ENCODE measurements at places on chromosomes 13 and 19. TPM values are rescaled to one million over a fixed set of nuclear protein-coding genes. Genes with fewer than 3 reads are reported as not detected.

EBI3 gene
- 17.6 TPM for polyA plus RNA-seq

ACTL9 gene
- polyA plus RNA-seq, result not detected

C19orf85 gene
- polyA plus RNA-seq, result not detected

THSD8 gene
- polyA plus RNA-seq, result not detected

COL5A3 gene
- 0.46 TPM for polyA plus RNA-seq

KLK3 gene
- 4.2 TPM for polyA plus RNA-seq

SOX21 gene
- polyA plus RNA-seq, result not detected

CYP4F12 gene
- 6.0 TPM for polyA plus RNA-seq

KLF5 gene
- 116 TPM for polyA plus RNA-seq

FCAR gene
- polyA plus RNA-seq, result not detected

KLK7 gene
- not detected for polyA plus RNA-seq

RNF113B gene
- polyA plus RNA-seq, result not detected

LHB gene
- polyA plus RNA-seq, result not detected

DNA sequence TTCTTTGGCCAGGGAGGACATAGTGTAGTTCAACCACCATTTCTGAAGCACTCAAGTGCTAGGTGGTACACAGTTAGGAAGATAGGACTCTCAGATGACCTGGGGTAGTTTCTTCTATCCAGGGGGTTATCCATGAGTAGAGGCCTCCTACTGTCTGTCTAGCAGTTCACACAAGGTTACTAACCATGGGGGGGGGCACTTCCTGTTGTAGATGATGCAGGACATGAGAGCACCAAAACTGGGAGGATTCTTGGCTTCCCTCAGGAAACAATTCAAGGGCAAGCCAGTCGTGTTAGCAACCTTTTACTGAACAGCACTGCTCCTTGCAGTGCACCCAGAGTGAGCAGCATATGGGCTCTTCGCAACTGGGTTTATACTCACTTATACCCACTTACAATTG is 8.9 kb upstream of the TPP2 start:
- DNase-seq, result no peak

- no peak for DNase-seq
Observed at GRCh38 chr13:99414048-99414995, 87.0 kb upstream of the TM9SF2 start.

- DNase-seq, result no peak
Observed at GRCh38 chr19:55339889-55340783, 460 bp downstream of the KMT5C start.

DNA sequence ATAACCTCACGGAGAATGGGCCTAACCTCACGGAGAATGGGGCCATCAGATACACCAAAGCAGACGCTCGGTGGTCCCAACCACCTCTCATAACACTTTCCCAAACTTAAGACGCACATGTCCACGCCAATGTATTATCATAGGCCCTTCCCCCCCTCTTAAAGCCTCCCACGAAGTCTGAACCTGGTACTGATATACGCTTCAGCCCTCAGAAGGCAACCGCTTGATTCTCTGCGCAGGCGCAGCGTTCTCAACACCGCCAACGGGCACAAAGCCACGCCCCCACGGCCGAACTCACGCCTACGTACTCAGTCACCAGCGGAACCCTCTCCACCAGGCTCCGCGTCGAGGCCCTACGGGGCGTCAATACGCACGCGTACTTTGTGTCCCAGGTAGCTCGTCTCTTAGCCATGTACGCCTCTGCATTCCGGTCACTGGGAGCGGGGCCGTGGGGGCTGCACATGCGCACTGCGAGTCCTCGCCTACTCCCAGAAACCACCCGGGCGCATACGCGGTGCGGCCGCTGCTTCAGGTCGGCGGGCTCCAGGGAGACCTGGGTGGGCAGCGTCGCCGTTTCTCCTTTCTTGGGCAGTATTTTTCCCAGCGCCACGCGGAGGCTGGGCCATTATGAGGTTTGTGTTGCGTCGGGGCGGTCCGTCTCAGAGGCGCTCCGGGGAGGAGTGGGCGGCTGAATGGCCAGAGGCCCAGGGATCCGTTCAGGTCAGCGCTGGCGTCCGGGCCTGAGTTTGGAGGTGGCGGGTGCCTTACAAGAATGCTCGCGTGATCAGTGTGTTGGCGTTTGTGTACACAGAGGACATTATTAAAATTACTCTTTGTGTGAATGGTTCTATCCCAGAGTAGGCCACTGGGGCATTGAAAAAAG is 25.3 kb downstream of the ZNF582 start:
- peak; percentile 97 for DNase-seq

- DNase-seq, result no peak
Observed at GRCh38 chr19:41821003-41821735, 23.3 kb downstream of the LYPD4 start.

GRCh38 chr13:91744284-91744683 is 345.9 kb downstream of the GPC5 start:
- no peak for DNase-seq

DNA sequence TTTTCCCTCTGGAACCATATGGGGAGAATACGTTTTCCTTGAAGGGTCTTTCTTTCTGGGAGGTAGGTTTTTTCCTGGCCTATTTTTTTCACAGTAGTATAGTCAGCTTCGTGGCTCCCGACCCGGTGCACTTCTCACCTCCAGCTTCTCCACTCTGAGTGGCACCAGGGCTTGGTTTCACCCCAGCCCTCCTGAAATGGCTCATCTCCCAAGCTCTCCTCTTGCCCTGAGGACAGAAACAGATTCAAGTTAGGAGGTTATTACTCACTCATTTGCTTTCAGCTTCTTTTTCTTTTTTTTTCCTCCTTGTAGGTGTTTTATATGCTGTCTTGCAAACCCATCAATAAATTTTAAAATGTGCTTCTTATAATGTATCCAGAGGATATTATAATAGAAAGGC is 199.3 kb downstream of the RFC3 start:
- no peak for DNase-seq

DNA sequence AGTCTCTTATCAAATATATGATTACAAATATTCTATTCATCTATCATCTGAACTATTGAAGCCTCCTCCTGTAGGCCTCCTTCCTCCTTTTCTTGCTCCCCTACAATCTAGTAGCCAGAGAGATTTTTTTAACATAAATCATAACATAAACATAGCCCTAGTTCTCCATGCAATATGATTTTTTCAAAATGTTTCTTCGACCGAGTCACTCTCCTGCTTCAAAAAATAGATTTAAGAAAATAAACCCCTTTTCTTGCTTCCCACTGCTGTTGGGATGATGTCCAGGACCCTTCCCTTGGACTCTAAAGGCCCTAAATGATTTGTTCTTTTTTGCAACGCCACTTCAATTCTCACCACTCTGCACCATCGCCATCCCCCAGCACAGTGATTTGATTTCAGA is 319.7 kb upstream of the TSHZ3 start:
- no peak for DNase-seq

GRCh38 chr13:27001705-27002104 is 169.9 kb downstream of the USP12 start:
- DNase-seq, result peak; percentile 48

DNA sequence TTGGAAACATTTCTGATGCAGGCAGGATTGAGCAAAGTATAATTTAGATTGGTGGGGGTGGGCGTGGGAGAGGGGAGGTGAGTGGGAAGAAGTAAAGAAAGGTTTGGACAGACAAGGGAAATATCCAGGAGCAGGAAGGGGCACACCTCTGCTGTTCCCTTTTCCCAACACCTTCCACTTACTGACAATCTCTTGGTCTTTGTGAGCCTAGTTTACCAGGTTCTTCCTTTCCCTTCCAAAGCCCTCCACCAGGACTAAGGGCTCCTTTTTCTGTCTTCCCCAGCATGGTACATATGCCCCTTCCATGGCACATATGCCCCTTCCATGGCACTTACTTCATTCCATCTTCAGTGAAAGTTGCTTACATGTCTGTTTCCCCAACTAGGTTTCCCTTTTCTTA is 6.2 kb upstream of the THSD1 start:
- DNase-seq, result no peak

DNA sequence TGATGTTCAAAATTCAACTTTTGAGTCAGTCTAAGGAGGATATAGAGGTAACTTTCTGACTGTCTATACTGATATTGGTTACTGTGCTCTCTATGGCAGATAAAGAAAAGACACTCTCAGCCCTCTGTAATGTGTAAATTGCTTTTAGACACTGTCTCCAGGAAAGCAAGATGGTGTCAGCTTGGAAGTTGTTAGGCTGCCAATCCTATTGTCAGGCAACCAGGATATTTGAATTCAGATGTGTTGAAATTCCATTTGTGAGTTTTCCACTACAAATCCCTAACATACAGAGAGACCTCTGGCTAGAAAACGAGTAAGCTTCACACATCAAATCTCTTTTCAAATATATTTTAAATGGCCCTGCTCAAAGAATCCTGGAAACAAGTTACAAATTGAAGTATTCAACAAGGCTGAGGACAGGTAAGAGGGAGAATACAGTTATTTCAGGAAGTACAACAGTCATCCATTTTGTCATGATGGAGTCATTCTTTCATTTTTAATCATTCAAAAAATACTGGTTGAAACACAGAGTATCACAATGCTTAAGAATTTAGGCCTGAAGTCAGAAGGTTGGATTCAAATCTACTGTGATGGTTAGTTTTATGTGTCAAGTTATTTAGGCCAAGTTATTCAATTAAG is 312.0 kb downstream of the OLFM4 start:
- DNase-seq, result no peak

DNA sequence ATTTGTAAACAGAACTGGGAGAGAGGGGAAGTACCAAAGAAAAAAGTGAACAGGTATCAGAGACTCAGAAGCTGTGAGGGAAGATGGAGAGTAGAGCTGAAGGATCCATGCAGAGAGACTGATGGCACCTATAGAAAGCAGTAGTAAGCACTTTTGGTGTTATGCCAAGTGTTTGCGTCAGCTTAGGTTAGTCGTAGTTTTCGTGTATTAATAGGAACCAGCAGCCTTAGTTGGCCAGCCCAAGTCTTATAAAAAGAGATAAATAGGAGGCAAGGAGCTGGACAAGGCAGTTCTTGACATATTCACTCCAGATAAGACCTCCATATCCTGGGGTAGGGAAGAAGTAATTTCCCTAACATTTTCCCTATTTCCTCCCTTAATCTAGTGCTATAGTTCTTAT is 214.2 kb downstream of the OXGR1 start:
- DNase-seq, result no peak

DNA sequence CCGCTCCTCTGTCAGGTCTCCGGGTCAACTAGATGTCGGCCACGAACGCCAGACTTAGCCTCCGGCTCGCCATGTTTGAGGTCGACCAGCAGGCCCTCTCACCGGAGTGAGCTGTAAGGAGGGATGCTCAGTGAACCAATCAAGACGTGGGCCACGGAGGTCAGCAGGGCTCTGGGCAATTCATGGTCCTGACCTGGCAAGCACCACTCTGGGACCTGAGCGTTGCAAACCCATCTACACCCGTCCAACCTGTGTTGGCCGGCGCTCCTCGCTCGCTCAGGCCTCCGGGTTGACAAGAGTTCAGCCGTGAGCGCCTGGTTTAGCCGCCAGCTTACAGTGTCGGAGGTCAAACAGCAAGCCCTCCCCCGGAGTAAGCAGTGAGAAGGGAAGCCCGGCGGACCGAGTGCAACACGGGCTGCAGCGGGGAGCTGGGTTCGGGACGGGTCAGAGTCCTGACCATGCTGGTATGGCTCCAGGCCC is 1361.9 kb downstream of the UQCRFS1 start:
- DNase-seq, result no peak

GRCh38 chr13:89890806-89891205 is 1456.7 kb upstream of the MIR17HG start:
- DNase-seq, result no peak

- no peak for DNase-seq
Observed at GRCh38 chr13:50128428-50128931, 113.2 kb downstream of the KCNRG start.

DNA sequence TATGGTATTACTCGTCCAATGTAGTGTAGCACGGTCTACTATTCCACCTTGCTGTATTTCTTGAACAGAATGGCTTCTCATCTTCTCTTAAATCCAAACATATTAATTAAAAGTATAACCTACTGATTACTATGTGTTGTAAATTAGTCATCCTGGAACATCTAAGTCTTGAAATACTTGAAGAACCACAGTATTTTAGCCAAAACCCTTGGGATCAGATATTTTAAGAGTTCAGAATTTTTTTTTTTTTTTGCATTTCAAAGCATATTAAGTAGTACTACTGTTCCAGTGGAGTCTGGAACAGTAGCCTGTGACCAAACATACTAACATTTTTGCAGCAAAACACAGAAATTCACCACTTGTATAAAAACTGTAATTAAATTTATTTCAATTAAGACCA is 30.1 kb downstream of the ZC3H13 start:
- no peak for DNase-seq

DNA sequence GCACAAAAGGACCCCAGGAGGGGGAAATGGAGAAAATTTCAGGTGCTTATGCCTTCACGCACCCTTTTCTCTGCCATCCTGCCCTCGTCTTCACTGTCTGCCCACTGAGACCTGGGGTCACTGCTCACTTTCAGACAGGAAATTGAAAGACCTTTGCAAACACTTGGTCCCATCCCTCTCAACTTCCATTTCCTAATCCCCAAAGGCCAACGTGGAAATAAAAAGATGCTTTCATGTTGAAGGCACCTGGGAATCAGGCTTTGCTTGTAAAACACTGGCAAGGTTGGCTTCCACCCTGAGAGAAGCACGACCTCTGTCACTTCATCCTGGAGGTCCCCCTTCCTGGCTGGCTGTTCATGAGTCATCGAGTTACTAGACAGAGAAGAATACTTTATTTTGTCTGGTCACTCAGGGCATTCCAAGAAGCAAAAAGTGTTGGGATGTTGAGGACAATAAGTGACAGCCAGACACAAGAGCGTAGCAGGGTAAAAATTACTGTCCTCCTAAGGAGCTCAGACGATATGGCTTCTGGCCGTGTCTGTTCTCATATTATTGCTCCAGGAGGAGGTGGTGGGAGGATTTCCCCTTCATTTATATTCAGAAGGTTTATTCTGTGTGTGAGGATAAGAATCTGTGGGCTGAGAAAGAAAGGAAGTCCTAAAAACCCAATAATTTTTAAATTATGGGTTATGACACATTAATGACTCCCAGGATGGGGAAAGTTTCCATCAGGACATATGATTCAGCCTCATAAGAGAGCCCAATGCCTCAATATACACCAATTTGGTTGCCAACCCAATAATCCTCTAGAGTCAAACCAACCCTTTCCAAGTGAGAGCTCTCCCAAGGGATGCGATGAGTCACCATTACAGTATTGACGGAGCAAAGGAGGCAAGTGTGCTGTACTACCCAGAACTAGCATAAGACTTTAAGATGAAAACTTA is 409.0 kb downstream of the COG6 start:
- DNase-seq, result no peak

GRCh38 chr19:53868091-53868891 is 608 bp downstream of the MYADM start:
- DNase-seq, result peak; percentile 89

GRCh38 chr13:50132904-50133357 is 117.7 kb downstream of the KCNRG start:
- no peak for DNase-seq

- no peak for DNase-seq
Observed at GRCh38 chr19:52871466-52871865, 14.0 kb upstream of the ZNF468 start.
